ENCODE measurements at places on chromosomes 3 and 15.

DNA sequence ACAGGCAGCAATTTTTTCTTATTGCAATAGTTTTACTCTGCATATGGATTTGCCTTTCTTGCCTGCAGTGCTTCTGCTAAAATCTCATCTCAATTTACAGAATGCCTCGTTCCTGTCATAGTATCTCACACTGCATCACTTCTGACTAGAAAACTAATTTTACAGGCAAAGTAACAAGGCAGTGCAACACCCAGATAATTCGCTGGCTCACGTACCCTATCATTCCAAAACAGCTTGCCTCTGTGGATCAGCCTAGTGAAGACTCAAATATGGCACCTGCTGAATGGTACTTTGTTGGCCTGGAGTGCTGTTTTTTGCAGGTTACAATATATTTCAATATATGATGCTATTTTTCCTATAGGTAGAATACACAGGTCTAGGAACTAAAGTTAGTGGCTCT, 5.3 kb downstream of the EIF5A2 start:
- no peak for DNase-seq

- DNase-seq = no peak
Observed at GRCh38 chr15:89839167-89839810, 24.6 kb upstream of the ANPEP start.

GRCh38 chr3:170178651-170179050, 2.9 kb downstream of the PHC3 start:
- DNase-seq = no peak

DNA sequence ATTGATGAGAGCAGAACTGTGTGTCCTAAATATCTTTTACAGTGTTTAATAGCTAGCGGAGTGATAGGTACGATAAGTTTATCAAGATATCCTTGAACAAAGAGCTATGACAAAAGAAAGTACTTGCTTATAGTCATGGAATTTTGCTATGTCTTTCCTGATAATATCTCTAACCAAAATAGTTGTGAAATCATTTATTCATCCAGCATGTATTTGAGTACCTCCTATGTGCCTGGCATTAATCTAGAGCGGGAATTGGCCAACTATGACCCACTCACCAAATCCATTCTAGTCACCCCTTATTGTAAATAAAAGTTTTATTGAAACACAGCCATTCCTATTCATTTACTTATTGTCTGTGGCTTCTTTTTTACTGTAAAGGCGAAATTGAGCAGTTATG, 46.6 kb downstream of the ZFAND6 start:
- DNase-seq = no peak

DNA sequence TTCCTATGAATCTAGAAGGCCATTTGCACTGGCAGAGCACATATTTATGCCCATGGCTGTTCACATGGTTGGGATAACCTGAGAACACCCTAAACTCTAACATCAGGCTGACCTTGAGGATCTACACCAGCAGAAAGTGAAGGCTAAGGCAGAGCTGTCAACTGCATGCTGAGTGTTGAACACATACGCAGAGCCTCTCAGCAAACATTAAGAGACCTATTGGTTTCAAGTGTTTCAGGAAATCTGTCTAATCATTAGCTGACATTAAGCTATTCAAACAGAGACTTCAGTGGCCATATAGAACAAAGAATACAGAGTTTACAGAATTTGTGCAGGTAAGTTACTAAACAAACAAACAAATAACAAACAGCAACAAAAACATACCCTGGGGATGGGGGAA, 16.1 kb upstream of the SEC61A1 start:
- no peak for DNase-seq

- DNase-seq = no peak
Observed at GRCh38 chr3:191808073-191808472, 347.1 kb downstream of the PYDC2 start.

DNA sequence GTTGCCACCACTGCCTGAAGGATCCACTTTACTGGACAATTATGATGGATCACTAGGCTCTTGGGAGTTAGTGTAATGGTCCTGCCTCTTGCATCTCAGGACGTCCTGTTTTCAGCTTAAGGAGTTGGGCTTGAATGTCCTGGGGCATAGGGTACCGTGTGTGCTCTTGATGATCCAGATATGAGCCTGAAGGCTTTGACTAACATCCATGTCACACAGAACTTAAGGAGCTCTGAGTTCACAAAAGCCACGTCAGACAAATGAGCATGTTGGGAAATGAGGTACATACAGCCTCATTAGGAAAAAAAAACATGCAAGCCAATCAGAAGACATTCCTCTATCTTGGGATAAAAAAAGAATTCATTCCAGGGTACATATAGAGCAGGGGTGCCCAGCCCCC, 40.8 kb downstream of the CA12 start:
- no peak for DNase-seq

- DNase-seq = no peak
Observed at GRCh38 chr3:12507591-12508281, 23.5 kb downstream of the TSEN2 start.

DNA sequence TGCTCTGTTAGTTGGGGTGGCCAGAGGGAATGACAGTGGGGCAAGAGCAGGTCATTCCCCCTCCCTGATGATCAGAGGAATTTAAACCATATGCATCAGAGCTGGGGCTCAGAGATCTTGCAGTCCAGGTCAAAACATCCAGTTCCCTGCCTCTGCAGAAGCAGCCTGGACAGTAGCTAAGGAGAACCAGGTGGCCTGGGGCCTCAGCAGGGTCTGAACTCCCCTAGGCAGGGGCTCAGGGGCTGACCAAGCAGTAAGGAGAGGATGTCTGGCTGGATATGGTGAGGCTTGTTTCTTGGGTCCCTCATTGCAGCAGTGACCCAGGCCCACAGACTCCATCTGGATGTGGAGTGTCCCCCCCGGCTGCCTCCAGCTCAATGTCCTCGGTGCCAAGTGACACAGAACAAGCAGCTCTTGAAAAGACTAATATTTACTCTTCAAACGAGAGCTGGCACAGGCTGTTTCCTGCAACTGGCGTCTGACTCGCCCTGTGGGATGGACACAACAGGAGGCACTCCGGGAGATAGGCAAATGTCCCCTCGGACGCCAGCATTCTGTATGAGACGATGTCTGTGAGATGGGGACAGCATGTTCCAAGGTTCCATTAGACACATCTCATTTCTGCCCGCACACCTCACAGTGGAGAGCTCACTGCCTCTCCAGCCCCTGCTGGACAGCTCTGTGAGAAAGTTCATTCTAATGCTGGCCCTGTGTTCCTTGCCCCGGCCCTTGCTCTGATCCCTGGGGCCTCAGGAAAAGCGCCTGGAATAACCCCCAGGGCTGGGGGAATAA, 37.1 kb downstream of the SEC22C start:
- no peak for DNase-seq

DNA sequence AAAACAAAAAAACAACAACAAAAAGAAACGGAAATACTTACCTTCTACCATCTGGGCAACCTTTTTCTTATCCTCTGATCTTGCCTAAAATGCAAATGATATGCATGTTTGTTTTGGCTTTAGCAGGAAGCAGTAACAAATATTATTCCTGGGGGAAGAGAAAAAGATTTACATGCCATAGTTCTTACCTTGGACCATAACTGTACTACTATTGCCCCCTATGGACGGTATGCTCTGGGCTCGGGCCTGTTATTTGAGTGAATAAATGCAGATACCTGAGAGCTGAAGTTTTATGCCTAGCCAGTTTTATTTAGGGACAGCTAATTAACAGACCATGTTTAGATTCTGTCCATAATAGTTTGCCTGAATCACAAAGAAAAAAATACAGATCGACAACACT, 12.6 kb upstream of the STARD5 start:
- no peak for DNase-seq

DNA sequence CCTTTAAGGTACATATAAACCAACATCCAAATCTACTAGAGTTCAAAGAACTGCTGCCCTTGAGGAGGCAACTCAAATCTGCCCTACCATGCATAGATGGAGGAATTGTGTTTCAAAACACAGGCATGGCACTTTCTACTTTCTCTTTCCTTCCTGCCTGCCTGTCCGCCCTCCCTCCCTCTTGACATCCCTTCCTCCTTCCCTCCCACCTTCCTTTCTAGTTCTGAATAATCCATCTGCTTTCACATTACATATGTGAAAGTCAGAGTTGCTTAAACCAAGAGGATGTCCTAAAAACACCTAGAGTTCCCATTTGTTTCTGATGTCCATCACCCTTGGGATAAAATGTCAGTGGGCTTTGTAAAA, 537.6 kb downstream of the FOXP1 start:
- DNase-seq = no peak

- no peak for DNase-seq
Observed at GRCh38 chr3:83968356-83968755, 990.4 kb upstream of the CADM2 start.

- no peak for DNase-seq
Observed at GRCh38 chr3:13780432-13781176, 99.3 kb downstream of the WNT7A start.

Data from cortex of kidney (tissue), 1 donor.